ENCODE measurements at places on chromosomes 5 and 9. TPM values are rescaled to one million over a fixed set of nuclear protein-coding genes. Genes with fewer than 3 reads are reported as not detected.

Gene STARD4
- total RNA-seq: 92.0 TPM

Gene PCDHGA12
- 3.5 TPM for total RNA-seq

DNA sequence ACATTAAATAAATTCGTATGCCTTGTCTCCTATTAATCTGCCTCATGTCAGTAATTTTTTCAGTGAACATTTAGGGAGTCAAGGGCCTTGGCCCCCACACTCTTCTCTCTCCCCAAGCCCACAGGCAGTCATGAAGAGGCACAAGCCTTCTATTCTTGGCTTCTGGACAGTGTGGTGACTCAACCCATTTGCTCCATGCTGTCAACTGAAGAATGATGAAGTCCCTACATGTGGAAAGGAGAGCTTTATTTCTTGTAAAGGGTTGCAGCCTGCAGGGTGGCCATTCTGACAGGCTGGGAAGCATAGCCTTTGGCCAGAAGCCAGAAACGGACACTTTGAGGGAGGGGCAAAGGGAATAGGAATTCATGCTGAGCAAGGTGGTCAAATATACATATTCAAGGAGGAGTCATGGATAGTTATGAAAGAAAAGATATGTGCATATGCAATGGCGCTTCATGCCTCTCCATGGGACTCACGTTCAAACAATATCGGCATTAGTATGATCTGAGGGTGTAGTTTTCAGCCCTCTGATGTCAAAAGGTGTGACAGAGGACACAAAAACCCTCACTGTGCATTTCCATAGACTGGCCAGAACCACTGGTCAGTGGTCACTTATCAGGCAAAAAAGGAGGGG, 31.3 kb downstream of the ANKRA2 start:
- no peak for DNase-seq

DNA sequence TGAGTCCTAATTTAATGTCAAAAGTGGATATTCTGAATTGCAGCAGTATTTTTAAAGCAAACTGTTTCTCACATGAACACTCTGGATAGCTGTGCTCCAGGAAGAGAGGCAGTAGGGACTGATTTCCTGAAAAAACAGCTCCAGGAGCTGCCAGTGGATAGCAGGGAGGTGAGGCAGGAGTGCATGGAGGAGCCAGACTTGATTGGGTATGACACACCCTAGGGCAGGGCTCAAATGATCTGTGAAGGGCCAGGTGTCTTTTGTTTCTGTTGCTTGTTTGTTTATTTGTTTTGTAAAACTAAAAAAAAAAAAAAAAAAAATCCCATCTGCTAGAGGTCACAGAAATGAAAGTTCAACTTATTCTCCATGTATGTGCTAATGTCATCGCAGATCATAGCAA, 83.4 kb downstream of the ADRB2 start:
- no peak for DNase-seq

DNA sequence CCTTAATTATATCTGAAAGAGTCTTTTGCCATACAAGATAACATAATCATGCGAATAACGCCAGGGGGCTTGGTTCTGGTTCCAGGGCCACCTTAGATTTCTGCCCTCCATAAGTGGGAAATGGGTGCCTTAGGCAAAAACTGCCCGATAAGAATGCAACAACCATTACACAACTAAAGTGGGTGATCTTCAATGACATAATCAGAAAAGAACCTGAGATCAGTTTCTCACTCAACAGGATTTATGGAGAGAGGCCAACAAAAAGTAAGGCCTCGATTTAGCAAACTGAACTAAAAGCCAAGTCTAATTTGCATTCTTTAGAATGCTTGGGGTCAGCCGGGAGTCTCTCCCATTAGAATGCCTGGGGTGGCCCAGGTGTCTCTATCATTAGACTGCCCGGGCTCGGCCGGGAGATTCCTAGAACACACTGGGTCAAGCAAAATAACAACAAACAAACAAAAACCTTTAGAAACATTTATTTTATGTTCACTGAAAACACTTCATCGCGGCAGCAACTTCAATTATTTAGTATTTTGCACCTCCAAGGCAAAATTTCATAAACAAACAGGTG, 194.8 kb downstream of the AUH start:
- peak; percentile 27 for DNase-seq

Gene IRX1
- 1.8 TPM for total RNA-seq

GRCh38 chr5:110031402-110032140, 341.8 kb downstream of the MAN2A1 start:
- no peak for DNase-seq

DNA sequence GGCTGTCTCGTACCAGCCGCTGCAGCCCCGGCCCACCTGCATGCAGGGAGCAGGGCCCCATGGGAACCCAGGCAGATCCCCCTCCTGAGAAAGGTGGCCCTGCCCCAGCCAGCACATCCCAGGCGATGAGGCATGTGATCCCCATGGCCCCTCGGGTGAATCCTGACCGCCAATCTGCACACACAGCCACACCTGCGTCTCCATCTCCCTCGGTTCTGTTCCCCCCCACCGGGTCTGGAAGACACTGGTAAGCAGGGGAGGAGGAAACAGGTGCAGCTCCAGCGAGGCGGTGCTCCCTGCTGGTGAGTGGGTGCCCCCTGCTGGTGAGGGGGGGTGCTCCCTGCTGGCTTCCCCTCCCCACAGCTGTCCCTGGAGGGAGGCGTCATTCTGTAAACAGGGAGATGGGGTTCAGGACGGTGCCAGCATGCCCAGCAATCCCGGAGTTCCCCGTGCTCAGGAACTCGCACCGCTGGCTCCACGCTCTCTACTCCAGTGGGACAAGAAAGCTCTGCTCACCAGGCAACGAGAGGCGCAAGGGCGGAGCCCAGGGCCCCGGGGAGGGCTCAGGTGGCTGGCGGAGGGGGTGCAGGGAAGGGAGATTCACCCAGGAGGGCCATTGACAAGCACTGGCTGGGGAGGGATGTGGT, 28.4 kb upstream of the SLC12A7 start:
- peak; percentile 67 for DNase-seq

DNA sequence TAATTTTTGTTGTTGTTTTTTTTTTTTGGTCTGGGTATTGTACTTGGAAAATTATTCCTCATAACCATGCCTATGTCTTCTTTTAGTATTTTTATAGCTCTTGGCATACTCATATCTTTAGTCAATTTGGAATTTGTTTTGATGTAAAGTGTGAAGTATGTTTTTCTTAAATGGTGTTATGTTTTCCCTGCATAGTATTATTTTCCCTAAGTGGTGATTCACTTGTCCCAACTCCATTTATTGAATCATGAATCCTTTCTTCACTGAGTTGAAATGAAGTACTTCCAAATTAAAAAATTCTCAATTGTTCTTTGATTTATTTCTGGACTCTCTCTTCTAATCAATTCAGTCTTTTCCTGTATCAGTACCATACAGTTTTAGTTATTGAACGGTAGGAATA, 46.5 kb downstream of the POLK start:
- DNase-seq: no peak

DNA sequence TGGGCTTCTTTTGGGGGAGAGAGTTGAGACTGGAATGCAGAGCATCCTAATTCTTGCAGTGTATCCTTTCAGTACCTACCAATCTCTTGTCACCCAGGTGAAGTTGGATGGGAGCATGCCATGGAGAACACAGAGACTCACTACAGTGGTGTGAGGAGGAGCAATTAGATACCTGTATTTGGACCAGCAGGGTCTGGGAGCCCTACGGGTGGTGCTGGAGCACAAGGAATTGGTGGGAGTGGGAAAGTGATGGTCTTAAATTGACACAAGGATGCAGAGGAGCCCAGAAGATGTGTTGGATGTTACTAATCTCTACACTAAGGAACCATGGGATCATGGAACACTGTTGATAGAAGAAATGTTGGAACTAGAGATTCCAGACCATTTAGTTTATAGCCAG, 212.7 kb downstream of the CHSY3 start:
- DNase-seq: peak; percentile 15

GRCh38 chr9:18438300-18438925, 35.5 kb upstream of the ADAMTSL1 start:
- peak; percentile 81 for DNase-seq

GRCh38 chr5:34827588-34828506, 11.1 kb upstream of the TTC23L start:
- no peak for DNase-seq

Gene BAAT
- total RNA-seq: 0.58 TPM

- no peak for DNase-seq
Observed at GRCh38 chr9:22189471-22189870, 180.4 kb upstream of the CDKN2B start.

GRCh38 chr5:176181271-176181855, 56.9 kb upstream of the SIMC1 start:
- no peak for DNase-seq

Gene CCNO
- total RNA-seq: not detected

- peak; percentile 87 for DNase-seq
Observed at GRCh38 chr9:127776195-127776923, 2.1 kb downstream of the SH2D3C start.

GRCh38 chr5:34811706-34812105, 27.3 kb upstream of the TTC23L start:
- no peak for DNase-seq

DNA sequence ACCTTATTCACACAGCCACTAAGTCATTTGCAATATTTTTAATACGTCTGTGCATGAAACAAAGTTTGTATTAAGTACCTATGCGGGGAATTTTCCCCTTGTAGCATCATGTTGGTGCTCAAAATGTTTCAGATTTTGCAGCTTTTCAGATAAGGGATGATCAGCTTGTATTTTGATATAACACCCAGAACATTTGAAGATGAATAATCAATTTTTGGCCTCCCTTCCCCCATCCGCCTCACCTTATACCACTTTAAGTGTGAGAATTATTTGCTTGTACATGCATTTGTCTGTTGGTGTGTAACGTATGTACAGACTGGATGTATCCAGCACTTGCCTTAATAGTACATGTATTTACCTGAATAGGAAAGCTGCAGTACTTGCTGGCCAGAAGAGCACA, 1.7 kb downstream of the JAK2 start:
- no peak for DNase-seq

Gene AFAP1L1
- total RNA-seq: 4.7 TPM

DNA sequence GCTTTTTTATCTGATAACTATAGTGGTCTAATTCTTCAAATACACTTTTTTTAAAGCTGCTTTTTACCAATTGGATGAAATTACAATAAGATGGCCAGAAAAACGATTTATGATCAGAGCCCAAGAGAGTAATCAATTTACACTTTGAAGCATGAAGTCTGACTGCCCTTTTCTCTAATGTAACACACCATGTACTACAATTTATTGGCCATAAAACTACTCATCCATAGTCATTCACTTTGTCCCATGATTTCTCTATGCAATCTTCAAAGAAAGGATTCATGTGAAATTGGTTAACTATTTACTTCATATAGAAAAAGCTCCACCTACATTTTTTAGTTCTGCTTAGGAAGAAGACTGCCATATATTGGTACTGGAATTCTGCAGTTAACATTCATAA, 73.6 kb upstream of the CAST start:
- DNase-seq: no peak

DNA sequence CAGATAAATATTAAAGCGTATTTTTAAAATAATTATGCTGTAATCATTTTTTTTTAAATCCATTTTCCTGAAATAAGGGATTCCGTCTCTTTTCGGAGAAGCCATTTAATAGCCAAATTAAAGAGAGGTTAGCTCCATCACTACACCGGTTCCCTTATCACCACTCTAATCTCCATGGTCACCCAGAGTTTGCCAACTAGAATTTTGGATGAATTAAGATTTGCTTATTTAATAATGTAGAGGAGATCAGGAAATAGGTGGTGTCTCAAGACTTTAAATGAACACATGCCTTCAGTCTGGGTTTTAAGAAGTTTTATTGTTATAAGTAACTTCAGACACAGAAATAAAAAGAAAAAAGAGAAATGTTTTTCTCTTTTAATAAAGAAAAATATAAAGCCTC, 151.7 kb downstream of the TTC39B start:
- no peak for DNase-seq

Gene ADGRD2
- total RNA-seq: 0.45 TPM

- DNase-seq: no peak
Observed at GRCh38 chr5:14595189-14595588, 13.6 kb downstream of the OTULINL start.

Gene LCN1
- total RNA-seq: not detected

DNA sequence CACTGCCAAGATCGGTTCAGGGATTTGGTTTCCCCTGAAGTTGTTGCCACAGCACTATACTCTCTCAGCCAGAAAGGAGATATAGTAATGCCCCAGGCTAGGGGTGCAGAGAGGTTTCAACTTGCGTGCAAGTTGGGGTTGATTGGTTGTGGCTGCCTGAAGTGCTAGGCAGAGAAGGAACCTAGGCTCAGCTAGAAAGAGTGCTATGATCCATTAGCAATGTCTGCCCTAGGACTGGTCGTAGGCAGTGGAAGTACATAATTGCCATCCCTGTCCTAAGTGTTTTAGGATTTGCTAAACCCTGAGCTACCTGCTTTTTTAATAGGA, 136.6 kb upstream of the SMIM23 start:
- no peak for DNase-seq

GRCh38 chr5:160198841-160199409, 30.4 kb upstream of the FABP6 start:
- DNase-seq: peak; percentile 20

- DNase-seq: no peak
Observed at GRCh38 chr5:74199005-74199404, 441.5 kb downstream of the ENC1 start.
